ENCODE measurements at places on chromosomes 5 and 9. TPM values are rescaled to one million over a fixed set of nuclear protein-coding genes. Genes with fewer than 3 reads are reported as not detected.

GRCh38 chr5:54301849-54302248, 8.5 kb downstream of the ARL15 start:
- no peak for DNase-seq

DNA sequence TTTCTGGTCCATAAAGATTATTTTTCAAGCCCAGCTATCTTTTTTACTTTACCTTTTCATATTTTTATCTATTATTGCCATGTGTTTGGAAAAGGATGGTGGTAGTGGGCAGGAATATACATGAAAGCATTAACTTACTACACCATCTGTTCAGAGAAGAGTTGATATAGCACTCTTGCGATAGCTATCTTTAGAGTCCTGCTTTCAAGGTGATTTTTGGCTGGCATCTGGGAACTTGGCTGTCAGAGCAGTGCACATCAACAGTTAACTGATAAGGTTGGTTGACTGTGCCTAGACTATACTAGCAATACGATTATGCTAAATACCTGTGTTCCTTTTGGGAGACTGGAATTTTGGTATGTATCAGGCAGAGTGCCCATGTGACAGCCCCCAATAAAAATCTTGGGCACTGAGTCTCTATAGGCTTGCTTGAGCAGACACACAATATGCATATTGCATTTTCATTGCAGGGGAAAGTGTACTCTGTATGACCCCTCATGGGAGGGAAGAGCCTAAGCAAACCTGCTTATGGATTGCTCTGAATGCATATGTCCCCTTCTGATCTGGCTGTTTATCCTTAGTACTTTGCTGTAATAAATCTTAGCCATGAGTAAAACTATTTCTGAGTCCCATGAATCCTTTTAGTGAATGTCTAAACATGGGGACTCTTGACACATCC, 227.6 kb upstream of the C9orf72 start:
- no peak for DNase-seq

Gene PCDHGB1
- total RNA-seq: 2.8 TPM

- DNase-seq: peak; percentile 34
Observed at GRCh38 chr5:64690417-64691151, at the start of gene SHISAL2B. SHISAL2B (plus strand) TSS chr5:64690503; CDS start chr5:64690624, 121 bp downstream.

Gene PCDHB3
- 5.7 TPM for total RNA-seq

GRCh38 chr9:85224301-85224700, 517.5 kb downstream of the AGTPBP1 start:
- DNase-seq: no peak

DNA sequence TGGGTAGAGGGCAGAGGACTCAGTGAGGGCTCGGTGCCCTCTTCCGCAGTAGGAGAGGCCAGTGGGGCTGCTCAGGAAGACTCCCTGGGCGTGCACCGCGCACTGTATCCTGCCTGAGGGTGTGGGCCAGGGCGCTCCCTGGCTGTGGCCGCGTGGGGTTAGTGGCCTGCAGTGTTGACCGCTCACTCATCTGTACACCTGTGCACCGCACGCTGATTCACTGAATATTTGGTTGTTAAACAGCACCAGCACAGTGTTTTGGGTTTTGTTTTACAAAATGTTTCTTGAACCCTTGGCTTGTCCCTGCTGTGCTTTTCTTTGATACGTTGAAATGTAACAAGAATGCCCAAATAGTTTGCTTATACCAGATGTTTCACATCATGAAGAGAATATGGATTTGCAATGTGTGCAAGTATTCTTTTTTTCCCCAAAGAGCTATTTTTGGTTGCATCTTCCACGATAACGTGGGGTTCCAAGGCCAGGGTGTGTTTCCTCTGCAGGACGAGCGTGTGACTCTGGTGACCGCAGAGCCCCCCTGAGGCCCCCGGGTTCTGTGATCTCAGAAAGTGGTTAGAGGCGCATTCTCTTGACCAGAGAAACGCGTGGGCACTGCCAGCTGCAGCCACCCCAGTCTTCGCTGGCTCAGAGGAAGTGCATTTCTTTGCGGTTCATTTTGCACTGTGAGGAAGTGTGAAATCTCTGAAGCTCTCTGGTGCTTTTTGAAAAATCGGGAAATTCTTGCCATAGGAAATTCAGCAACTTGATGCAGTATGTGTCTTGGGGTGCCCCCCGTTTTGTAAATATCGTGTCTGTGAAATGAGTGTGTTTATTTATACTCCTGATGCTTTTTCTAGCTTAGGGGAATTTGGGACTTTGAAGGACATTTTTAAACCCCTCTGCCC, 46.9 kb downstream of the AHRR start:
- DNase-seq: no peak

- no peak for DNase-seq
Observed at GRCh38 chr9:129803676-129804060, 684 bp downstream of the TOR1B start.

Gene TMEM174
- total RNA-seq: not detected

Gene ZFR
- total RNA-seq: 90.5 TPM

GRCh38 chr5:23428705-23429104, 78.7 kb upstream of the PRDM9 start:
- no peak for DNase-seq

- DNase-seq: no peak
Observed at GRCh38 chr5:1420211-1421195, 24.7 kb downstream of the SLC6A3 start.

DNA sequence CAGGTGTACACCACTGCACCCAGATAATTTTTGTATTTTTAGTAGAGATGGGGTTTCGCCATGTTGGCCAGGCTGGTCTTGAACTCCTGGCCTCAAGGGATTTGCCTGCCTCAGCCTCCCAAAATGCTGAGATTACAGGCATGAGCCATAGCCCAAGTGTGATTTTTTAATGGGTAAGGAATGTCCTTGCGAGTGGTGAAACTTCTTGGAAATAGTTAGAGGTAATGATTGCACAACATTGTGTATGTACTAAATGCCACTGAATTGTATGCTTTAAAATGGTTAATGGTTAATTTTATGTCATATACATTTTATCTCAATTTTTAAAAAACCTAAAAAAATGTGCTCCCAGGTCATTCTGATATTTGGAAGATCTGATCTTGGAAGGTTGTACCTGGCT, 59.9 kb upstream of the IL6ST start:
- DNase-seq: no peak

DNA sequence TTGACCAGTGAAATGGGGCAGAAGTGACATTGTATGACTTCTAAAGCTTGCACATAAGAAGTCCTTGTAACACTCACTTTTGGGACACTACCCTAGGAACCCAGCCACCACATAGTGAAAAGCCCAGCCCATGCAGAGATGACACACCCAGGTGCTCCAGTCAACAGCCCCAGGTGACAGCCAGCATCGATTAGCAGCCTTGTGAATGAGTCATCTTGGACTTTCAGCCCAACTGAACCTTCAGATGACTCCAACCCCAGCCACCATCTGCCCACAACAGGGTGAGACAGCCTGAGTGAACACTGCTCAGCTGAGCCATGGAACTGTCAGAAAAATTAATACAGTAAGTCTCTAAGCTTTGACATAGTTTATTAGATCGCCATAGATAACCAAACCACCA, 458.6 kb downstream of the ZSWIM6 start:
- no peak for DNase-seq

DNA sequence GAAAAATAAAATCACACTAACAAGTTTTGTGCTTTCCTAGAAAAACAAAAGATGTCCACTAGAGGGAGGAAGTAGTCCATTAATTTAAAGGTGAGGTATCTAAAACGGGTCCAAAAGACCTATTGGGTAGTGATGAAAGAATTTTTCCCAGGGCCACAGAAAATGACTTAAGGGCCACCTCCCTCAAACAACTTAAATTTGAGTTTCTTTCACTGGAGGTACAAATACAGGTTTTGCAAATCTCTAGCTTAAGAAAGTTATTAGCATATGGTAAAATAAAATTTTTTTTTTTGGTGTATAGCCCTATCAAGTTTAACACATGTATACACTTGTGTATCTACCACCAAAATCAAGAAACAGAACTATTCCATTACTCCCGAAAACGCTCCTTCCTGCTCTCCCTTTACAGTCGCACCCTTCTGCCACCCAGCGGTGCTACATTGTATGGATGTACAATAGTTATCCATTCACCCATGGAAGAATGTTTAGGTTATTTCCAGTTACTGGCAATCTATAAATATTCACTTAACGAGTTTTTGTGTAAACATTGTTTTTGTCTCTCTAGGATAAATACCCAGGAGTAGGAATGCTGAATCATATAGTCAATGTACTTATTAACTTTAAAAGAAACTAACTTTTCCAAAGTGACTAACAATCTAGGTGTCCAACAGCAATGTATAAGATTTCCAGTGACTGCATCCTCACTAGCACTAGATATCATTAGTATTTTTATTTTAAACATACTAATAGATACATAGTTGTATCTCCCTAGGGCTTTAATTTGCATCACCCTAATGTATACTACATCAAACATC, 21.9 kb downstream of the DEPDC1B start:
- DNase-seq: no peak

DNA sequence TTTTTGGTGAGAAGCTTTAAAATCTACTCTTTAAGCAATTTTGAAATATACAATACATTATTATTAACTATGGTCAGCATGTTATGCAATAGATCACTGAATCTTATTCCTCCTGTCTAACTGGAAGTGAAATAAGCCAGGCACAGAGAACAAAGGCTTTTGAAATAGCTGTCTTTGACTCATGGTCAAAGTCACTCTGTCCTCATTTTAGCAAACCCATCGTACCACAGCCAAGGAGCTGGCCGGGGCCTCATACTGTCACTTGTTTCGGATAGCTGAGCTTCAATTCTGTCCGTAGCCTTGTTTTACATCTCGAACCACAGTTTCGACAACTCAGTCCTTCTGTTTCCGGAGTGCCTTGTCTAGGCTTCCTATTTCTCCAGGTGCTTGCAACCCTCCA, 19.2 kb downstream of the ADCY2 start:
- DNase-seq: no peak

DNA sequence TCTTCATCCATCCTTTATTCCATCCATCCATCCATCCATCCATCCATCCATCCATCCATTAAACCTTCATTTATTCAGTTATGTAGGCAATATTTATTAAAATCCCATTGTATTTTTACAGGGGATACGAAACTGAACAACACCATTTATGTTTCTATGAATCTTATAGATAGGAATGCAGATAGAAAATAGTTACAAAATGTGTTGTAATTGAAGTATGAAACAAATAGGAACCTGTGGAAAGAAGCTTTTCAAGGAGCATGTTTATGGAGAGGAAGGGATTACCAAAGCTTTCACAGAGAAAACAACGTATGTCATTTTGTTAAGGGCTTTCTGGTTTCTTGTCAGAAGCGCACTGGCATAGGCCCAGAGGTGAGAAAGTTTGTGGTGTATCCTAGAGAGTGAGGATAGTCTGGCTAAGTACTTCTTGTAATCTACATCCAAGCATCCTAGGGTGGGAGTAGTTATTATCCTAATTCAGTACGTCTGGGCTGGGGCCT, 184.0 kb downstream of the CNTLN start:
- no peak for DNase-seq

DNA sequence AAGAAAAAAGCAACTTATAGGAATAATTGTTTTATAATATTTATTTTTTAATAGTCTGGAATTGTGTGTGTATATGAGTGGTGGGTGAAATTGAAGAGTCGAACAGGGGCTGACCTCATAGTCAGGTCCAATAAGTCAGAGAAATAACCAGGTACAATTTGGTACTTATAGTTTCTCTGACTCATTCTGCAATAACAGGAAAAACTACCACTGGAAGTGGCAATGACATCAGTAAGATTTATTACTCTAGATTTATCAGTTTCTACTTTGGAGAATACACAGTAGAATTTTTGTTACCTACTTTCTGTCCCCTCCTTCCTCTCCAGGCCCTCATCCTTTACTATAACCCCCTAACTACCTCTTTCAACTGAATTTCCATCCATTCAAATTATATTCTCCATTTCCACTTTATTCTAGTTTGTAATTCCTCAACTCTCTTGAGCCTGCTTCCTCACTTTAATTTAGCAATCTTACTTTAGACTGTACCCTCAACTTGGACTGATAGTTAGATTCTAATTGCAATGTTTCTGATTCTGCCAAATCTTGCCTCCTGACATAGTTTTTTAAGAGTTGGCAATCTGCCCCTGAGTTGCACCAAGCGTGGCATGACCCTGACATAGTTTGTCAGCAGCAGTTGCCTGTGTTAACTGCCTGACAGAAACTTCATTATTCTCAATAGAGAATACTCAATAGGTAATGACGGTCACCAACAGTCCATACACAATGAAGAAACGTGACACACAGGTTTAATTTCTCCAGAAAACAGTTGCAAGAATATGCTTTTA, 475.3 kb upstream of the RIOK2 start:
- no peak for DNase-seq

Gene UGCG
- 20.6 TPM for total RNA-seq

Gene FOXD1
- total RNA-seq: 0.28 TPM

DNA sequence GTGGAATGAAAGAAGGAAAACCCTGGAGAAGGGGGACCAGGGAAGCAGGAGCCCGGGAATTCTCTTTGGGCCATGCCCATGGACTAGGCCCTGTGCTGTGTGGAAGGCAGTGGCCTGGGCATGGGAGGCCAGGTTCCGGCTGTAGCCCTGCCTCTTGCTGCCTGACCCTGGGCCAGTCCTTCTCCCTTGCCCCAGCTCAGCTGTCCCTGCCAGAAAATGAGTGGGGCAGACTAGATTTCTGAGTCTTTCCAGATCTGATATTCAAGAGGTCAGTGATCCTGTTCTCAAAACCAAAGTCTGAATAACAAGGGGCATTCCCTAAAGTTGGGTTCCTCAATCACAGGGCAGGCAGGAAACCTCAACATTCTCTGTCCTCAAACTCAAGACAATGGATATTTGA, 24.8 kb upstream of the CORO2A start:
- DNase-seq: no peak

Gene UNC13B
- 58.0 TPM for total RNA-seq

GRCh38 chr9:69097064-69097463, 61.5 kb downstream of the FXN start:
- no peak for DNase-seq

GRCh38 chr9:2466703-2467102, 154.9 kb upstream of the VLDLR start:
- no peak for DNase-seq

DNA sequence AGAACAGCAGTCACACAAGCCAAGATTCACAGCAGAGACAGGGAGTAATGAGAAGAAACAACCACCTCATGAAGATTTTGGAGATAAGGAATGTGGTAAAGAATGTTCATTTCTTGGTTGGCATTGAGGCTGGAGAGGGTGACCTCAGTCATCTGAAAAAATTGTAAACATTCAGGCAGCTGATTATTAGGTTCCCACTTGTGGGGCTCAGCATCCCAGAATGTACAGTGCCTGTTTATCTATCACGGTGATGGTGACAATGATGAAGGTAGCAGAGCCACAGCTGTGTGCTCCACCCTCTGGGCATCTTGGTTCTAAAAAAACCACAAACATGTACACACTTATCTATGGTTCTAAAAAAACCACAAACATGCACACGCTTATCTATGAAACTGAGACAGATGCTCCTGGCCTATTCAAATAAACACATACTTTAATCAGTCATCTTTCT, 143.9 kb upstream of the MOCS2 start:
- DNase-seq: no peak

- no peak for DNase-seq
Observed at GRCh38 chr5:162202285-162202880, 134.8 kb downstream of the GABRG2 start.
